Thoracic aorta (tissue), 2 donors: ENCODE measurements at places on chromosomes 3 and 15. TPM values are rescaled to one million over a fixed set of nuclear protein-coding genes. Genes with fewer than 3 reads are reported as not detected.

- DNase-seq = no peak
Observed at GRCh38 chr3:128625409-128625945, 25.1 kb downstream of the RPN1 start.

DNA sequence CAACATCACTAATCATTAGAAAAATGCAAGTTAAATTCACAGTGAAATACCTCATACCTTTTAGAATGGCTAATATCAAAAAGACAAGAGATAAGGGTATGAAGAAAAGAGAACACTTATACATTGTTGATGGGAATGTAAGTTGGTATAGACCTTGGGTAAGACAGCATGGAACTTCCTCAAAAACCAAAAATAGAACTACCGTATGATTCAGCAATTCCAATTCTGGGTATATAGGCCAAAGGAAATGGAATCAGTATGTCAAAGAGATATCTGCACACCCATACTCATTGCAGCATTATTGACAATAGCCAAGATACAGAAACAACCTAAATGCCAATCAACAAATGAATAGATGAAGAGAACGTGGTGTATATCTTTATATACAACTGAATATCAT lies 166.8 kb upstream of the LRRN1 start:
- no peak for DNase-seq

GRCh38 chr15:72205273-72205672 lies 7.7 kb upstream of the GRAMD2A start:
- no peak for DNase-seq

GRCh38 chr3:184777566-184778356 lies 34.2 kb upstream of the VPS8 start:
- DNase-seq = peak; percentile 86

GRCh38 chr3:15427981-15428380 lies 583 bp downstream of the EAF1 start:
- DNase-seq = no peak

DNA sequence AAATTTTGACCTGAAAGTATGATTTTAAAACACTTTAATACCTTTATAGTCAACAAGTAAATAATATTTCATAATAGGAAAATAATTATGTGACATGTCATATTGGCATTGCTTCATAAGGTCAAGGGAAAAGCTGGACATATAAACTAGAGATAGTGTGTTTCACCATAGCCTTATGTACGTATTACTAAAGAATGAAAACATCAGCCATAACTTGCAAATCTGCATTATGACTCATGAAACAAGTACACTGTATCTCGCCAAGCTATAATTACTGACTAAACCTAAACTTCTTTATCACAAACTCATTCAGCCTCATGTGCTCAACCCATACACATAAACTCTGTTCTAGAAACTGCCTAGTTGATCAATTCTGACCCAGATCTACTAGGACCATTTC lies 950.1 kb downstream of the FHIT start:
- DNase-seq = no peak

GRCh38 chr3:42662037-42662812 lies 8.7 kb downstream of the ZBTB47 start:
- no peak for DNase-seq

GRCh38 chr3:132004571-132004970 lies 30.2 kb downstream of the CPNE4 start:
- no peak for DNase-seq

- DNase-seq = no peak
Observed at GRCh38 chr15:70415398-70415797, 317.7 kb upstream of the TLE3 start.

GRCh38 chr3:49161808-49162530 lies 4.2 kb downstream of the CCDC71 start:
- no peak for DNase-seq

- DNase-seq = no peak
Observed at GRCh38 chr3:195877136-195877715, 31.1 kb downstream of the TNK2 start.

GRCh38 chr3:185503521-185503920 lies 4.7 kb upstream of the TMEM41A start:
- DNase-seq = no peak

DNA sequence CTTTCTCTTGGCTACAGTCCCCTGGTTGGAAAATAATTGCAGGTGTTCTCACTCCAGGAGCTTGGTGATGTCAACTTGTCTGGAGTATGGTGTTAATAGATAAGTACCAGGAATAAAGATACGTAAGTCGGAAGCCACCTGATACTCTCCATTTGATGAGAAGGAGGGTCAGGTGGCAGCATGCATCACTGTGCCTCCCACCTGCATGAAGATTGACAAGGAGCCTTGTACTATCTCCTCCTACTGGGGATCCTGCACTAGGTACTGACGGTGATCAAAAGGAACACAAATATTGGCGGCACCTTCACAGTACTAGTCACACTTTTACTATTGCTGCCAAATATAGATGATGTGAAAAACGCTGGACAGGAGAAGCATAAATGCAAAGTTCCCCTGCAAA lies 32.6 kb upstream of the GABRB3 start:
- DNase-seq = no peak

- DNase-seq = no peak
Observed at GRCh38 chr3:7305561-7305960, 444.6 kb downstream of the GRM7 start.

DNA sequence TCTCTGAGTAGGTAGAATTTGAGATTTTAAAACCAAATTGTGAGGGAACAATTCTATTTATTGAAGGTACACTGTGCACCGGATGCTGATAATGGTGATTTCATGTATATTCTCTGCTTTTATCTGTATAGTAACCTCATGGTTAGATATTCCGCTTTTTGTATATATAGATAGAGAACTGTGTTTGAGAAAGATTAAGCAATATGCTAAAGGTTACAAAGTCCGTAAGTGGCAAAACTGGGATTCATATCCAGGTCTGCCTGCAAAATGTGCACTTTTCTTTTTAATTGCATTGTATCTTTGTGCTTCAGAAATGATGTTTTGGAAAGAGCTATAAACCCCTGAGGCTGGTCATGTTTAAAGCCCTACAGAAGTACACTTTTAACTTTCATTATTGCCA lies 635.4 kb upstream of the NECTIN3 start:
- no peak for DNase-seq

DNA sequence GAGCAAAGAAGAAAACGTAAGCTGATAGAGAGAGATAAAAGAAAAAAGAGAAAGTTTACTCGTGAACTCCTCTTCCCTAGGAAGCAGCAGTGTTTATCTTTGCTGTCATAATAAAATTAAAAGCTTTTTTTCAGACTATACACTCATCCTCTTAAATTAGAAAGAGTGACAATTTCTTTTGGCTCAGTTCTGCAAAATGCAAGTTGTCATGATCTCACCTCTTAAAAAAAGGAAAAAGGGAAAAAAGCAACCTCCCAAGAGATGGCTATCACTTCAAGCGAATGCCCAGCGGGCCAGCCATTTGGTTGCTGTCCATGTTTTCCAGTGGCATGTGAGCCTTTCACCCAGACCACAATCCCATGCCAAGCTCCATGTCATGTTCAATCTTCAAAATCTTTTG lies 7.0 kb upstream of the THBS1 start:
- no peak for DNase-seq

DNA sequence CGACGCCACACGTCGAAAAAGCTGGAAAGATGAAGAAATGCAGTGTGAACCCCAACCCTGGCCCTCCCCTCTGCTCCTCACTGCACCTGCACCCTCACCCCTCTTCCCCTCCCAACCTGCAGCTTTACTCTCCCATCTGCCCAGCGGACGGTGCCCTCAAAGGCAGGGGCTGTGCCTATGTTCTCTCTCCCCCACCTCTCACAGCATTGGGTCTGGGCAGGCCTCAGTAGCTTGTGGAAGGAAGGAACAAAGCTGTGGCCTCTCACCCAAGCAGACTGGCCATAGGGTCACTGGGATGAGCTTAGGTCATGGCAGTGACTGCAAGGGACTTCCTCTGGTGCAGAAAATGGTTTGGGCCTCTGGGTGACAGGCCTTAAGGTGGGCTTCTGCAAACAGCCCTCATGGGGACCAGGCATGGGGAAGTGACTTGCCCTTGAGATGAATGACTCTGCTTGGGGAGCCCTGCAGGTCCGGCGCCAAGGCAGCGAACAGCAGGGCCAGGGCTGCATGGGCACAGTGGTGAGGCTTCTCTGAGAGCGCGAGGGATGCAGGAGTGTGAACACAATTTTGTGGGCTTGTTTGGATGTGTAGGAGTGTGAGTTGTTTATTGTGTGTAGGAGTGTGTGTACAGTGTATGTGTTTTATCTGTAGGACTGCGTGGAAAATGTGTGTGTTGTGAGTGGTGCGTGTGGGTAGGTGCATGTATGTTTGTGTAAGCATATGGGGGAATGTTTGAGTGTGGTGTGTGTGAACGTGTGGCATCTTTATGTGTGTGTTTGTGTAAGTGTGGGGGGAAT lies 29.2 kb downstream of the SRPRB start:
- no peak for DNase-seq

DNA sequence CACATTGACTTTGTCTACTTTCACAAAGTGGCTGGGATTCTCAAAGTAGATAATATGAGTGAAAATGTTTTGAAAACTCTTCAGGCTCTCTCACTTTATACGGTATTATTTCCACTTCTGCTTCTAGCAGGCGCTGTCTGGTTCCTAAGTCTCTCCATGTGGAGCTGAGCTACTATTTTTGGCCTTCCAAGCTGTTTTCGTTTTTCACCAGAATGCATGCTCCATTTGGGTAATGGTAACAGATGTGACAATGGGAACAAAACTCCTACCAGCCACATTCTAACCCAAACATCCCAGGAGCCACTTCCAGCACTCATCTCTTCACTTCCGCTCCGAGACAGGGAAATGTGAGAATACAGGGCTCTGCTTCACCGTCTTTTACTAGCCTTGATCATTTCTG lies 586.7 kb downstream of the NTRK3 start:
- no peak for DNase-seq

DNA sequence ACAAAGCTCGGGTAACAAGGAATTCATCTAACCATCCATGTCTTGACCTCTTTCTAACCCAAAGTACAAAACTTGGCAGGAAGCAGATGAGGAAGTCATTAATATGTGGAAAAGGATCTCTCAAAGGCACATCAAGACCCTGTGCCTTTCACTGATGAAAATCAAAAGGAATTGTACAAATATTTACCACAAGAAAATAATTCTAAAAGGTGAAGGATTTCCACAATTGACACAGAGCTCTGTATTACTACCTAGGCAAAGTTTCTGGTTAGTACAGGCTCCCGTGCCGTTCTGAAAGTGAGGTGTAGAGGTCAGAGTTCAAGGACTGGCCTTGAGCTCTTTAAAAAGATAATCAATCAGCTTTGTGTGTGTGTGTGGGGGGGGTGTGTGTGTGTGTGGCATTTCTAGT lies 239.7 kb upstream of the ICE2 start:
- DNase-seq = no peak

DNA sequence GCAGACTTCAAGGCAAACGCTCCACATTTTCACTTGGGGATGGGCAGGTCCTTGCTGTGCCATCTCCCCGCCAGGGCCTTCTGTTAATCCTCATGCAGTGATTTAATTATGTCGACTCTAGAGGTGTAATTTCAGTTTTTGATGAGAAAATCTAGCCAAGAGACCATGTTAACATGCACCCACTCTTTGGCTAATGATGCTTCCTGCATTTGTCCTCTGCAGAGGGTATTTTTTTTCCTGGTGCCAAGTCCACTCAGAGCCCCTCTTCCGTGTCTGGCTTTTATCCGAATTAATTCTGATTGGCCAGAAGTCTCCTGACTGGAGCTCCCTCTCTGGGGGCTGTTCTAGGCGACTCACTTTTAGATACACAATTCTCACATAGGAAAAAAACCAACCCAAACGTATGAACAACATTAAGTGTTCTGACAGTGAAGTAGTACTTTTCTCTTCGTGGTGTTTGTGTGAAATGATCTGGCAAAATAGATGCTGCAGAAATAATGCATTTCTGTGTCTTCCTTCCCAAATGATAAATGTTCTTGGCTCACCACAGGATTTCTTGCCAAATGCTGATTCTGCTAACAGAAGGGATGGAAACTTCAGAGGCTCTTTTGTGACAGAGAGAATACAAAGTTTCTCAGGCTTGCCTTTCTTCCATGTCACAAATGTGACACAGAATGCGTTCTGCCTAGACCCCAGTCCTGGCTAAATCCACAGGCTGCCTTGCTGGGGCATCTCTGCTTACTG lies 190.0 kb downstream of the CACNA2D3 start:
- DNase-seq = no peak

GRCh38 chr15:58182460-58183163 lies 44.4 kb downstream of the AQP9 start:
- DNase-seq = no peak

- no peak for DNase-seq
Observed at GRCh38 chr15:100898152-100898490, 18.5 kb downstream of the ALDH1A3 start.

- DNase-seq = no peak
Observed at GRCh38 chr3:24359645-24360462, 134.8 kb downstream of the THRB start.

GRCh38 chr15:34337557-34338306 lies at the start of gene SLC12A6:
Gene SLC12A6, minus strand, starts transcription at chr15:34337781. Its CDS starts 1,101 bp downstream, at chr15:34336680.
- peak; percentile 67 for DNase-seq

DNA sequence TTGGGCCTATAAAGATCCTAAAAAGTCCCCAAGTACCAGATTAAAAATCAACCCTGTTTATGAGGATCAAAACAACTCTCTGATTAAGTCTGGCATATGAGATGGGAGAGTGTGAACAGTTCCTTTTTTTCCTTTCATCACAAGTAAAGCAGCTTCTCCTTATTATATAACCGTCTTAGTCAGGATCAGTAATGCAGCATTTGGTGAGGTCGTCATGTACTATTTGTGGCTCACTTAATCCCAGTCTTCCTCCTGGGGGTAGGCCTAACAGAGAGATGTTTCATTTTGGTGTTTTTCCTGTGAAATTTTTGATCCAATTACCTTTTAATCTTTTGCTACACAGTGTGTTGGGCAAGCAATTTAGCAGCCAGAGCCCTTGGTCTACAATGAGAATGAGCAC lies 333.1 kb upstream of the KCNMB2 start:
- DNase-seq = no peak

DNA sequence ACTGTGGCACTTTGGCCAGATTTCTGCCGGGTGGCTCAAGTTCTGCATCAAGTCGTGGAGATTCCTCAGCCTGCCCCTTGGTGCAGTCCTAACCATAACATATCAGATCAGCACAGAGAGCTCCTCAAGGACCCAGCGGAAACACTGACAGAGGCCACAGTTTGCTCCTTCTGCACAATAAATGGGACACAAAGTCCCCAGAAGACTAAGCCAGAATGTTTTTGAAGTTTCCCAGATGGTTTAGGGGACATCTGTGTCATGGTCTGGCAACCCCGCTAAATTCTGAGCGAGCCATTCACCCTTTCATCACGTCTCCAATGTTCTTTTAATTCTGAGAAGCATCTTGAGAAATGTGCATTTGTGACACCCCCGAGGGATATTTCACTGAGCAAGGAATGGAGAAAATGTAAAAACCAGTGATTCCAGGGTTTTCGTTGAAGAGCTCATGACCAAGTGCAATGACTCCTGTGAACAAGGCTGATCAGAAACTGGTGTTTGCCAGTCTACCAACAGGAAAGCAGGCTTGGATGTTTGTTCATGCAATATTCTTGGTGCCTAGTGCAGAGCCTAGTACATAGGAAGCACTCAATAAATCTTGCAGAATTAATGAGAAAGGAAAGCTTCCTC lies 64.8 kb upstream of the LMCD1 start:
- DNase-seq = no peak

PRRT3 gene
- total RNA-seq = 3.3 TPM

CCDC39 gene
- total RNA-seq = not detected

CCDC54 gene
- not detected for total RNA-seq

IQCB1 gene
- total RNA-seq = 28.4 TPM

MYL3 gene
- total RNA-seq = 1.5 TPM

PRR20G gene
- not detected for total RNA-seq

IL12A gene
- not detected for total RNA-seq

TMOD2 gene
- total RNA-seq = 13.1 TPM
